ENCODE measurements at places on chromosomes 6 and 20.

DNA sequence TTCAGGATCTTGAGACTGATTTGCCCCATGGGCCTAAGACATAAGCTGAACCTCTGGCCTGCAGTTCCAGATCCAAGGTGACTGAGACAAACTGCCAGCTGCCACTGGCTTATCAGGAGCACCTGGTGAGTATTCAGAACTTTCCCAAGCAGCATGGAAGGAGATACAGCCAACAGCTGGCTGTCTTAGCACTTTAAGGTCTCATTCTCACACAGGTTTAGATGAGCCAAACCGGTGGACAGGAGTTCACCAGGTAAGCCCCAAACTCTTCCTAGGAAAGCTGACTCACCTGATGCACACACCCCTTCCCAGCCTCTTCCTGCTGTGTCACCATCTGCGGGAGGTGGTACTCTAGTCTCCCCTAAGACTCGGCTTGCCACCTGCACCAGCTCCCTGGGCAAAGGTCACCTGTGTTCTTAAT lies at the start of gene BANF2:
TSS of gene BANF2 (plus strand) at position 36 of the 421 bp plus-strand sequence. CDS start 25,060 bp downstream, outside the sequence.
- no peak for DNase-seq

- no peak for DNase-seq
Measured at GRCh38 chr20:55417836-55418235, 587.5 kb downstream of the CBLN4 start.

DNA sequence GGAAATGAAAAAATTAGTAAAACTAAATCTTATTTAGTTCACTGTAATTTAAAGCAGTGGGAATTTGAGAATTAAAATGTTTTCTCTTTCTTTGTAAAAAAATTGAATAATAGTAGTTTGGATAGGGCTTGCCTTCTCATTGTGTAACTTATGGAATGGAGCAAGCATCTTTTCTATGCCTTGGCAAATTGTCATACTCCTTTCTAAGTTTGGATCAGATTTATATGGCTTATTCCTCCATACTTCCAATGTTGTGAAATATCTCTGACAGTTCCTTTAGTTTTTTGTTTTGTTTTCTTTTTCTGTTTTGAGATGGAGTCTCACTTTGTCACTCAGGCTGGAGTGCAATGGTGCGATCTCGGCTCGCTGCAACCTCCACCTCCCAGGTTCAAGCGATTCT lies 176.4 kb downstream of the SAMD5 start:
- DNase-seq: no peak

- DNase-seq: no peak
Measured at GRCh38 chr20:1568163-1568490, 10.6 kb upstream of the SIRPD start.

GRCh38 chr6:31308845-31309175 lies 36.9 kb upstream of the HLA-C start:
- no peak for DNase-seq

DNA sequence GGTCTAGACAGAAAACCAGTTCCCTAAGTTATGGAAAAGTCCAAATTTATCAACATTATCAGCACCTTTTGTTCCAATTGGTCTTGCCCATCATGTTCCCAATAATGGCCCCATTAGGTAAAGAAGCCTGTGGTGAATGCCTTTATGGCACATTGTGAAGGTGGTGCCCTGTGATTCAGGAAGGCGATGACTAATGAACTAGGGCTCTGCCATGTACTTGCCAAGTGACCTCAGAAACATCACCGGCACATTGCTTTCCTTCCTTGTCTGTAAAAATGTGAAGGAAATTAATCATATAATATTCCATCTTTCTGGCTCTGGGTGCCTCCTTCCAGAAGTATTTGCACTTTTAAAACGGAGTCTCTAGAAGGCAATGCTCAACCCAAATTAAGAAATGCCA lies 132.3 kb downstream of the UNC5CL start:
- DNase-seq: no peak

DNA sequence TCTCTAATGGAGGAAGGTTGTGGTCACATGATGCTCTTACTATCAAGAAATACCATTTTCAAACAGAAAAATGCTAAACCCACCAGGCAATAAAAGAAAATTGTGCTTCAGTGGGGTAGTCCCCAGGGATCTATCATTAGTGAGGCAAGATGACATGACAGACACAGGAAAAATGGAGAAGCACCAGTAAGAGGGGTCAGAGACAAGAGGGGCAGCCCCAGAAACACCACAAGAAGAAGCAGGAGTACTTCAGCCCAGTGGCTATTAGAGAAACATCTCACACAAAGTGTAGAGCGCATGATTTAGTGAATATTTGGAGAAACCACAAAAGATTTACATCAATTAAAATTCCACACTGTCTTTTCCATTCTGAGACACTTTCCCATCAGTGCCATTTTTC lies 10.2 kb upstream of the TMEM200A start:
- no peak for DNase-seq

GRCh38 chr6:14026831-14027539 lies 90.6 kb upstream of the CD83 start:
- DNase-seq: no peak

DNA sequence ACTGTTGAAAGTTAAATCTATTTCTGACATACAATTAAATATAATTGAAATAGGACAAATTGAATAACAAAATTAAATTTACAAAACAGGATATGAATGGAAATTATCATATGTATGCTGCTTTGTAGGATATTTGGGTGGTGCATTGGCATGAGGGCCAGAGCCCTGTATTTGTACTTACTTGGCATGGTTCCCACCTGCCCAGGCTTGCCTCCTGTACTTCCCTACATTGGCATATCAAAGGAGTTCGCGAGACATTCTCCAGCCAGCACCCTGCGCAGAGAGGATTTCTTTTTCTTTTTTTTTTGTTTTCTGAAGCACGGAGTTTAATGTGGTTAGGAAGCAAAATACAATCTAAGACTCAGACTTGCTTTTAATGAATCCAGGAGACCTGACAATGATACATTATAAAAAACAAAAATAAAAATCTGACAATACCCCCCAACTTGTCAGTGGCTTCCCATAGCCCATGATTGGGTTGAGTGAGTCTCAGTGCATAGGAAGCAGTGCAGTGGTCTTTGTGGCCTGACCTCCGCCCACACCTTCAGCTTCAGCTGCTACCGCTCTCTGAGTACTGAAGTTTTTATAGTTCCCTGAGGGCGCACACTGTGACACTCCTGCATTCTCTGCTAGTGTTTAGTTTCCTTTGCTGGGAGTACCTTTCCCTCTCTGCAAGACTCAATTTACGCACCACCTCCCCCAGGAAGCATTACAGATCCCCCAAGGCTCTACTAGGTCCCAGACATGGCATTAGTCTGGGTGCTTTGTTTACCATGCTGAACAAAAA lies 440.8 kb downstream of the UTRN start:
- DNase-seq: no peak

GRCh38 chr6:4356899-4357659 lies 221.7 kb upstream of the ECI2 start:
- DNase-seq: no peak

- no peak for DNase-seq
Measured at GRCh38 chr6:18389479-18389878, 2.3 kb downstream of the RNF144B start.

DNA sequence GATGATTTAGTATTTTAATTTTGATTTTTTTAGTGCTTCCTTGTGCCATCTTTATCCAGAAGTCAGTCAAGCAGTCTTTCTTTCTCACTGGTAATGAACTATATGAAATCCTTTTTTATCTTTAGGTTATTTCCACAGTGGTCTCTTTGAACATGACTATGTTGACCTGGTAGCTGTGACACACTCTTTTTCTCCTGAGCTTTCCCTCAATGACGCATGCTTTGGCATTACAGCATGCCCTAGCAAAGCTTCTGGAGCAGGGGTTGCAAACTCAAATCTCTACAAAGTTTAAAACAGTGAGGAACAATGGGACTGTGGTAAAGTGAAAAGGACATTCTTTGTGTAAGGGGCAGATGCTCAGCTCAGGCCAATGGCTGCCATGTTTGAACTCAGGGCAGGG lies 4.5 kb upstream of the PLAGL1 start:
- no peak for DNase-seq

DNA sequence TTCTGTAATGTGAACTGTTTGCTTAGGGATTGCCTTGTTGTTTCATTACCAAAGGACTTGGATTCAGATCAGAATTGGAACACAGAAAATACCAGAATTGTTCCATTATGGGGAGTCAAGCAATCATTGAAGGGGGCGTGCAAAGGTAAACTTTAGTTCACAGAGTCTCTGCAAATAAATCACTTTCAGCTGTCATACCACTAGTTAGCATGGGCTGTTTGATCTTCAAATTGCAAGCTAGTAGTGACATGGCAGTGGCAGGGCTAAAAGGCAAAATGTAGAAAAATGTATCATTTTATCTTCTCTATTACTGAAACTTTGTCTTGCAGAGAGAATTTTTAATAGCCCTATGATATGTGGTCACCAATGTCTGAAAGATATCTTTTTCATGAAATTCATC lies 483.2 kb upstream of the NRSN1 start:
- DNase-seq: no peak

DNA sequence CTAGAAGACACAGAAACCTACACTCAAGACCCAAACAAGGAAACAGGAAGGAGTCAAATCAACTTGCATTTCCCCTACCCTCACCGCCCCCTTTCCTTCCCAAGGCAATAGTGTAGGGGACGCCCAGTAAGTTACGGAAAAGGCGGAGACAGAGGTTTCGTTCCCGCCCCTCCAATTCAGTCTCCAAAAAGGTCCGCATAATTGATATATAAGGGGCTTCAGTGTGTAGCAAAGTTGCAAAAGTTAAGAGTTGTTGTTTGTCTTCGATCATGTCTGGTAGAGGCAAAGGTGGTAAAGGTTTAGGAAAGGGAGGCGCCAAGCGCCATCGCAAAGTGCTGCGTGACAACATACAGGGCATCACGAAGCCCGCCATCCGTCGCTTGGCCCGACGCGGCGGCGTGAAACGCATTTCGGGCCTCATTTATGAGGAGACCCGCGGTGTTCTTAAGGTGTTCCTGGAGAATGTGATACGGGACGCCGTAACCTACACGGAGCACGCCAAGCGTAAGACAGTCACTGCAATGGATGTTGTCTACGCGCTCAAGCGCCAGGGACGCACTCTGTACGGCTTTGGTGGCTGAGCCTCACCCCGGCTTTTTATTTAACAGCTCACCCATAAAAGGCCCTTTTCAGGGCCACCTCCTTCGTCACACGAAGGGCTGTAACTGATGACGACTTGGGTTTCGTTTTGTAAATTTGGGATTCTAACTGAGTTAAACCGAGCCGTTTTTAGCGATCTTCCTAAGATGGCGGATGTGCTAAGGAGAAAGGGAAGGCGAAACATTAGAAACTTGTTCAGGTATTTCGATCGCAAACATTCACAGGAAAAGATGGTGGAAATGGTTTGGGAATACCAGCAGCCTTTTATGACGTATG lies 124.6 kb upstream of the BTN3A2 start:
- DNase-seq: no peak

GRCh38 chr6:169156108-169156792 lies 97.4 kb downstream of the THBS2 start:
- DNase-seq: no peak

GRCh38 chr6:67391955-67392354 lies 1243.1 kb upstream of the ADGRB3 start:
- DNase-seq: no peak

- DNase-seq: no peak
Measured at GRCh38 chr6:126419901-126420300, 80.0 kb downstream of the CENPW start.

DNA sequence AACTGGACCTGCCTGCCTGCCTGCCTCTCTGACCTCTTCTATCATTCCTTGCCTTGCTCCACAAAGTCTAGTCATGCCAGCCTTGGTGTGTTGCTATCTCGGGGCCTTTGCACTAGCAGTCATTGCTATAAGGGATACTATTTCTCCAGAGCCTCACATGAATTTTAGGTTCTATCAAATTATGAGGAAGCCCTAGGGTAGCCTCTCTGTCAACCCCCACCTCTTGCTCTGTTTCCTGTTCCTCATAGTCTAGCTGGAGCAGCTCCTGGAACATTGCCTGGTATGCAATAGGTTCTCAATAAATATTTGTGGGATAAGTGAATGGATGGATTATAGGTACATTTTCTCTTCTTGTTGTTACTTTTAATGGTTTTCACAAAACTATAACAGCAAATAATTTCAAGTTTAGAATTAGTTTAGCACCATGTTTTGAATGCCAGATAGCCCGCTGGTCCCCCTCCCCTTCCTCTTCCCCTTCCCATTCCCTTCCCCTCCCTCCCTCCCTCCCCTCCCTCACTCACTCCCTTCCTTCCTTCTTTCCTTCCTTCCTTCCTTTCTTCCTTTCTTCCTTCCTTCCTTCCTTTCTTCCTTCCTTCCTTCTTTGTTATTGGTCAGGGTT lies 46.9 kb upstream of the DTNBP1 start:
- no peak for DNase-seq

GRCh38 chr20:57682184-57683101 lies 27.4 kb downstream of the PMEPA1 start:
- DNase-seq: no peak

DNA sequence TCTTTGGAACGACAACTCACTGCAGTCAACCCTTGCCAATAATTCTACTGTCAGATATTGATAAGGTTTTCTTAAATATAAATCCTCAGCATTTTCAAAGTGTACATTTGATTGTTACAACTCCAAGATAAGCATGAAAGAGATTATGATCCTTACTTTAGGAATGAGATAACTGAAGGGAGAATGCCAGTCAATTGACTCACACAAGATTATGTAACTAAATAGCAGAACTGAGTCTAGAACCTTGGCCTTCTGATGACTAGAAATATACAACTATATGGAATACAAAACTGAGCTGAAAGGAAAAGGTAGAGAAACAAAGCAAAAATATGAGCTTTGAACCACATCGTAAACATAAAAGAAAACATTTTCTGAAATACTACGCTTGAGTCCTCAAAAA lies 26.9 kb upstream of the STXBP5 start:
- DNase-seq: no peak

DNA sequence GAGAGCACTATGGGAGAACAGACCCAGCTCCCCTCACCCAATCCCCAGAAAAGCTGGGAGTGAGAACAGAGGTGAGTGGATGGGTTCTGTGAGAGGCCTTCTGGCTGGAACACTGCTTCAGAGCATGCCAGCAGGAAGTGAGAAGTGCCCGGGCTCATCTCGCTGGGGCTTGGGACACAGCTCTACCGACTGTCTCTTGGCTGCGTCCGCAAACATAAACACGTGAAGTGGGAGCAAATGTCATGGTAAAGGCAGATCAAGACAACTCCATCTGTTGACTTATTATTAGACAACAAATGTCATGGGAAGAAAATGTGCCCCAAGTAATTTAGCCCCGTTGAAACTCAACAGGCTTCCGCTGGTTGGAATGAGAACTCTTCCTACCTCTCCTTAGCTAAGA lies 25.9 kb downstream of the GNAS-AS1 start:
- DNase-seq: no peak

DNA sequence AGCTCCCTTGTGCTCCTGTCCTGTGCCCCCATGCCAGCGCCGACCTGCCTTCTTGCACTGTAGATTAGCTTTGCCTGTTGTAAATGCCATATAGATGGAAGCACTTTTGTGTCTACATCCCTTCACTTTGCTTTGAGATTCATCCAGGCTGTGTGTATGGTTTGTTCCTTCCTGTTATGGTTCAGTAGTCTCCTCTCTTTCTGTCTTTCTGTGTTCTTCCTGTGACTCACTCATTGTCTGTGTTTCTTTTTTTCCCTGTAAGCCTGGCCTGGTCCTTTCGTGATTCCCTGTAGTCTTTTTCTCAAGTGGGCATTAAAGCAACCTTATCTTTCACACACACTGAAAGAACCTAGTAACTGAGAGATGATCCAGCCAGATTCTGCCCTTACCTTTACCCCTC lies 66.6 kb downstream of the JARID2 start:
- no peak for DNase-seq
